ENCODE measurements at places on chromosomes 6 and 20.

GRCh38 chr20:36687850-36688249 is 41.9 kb upstream of the SLA2 start:
- no peak for DNase-seq

DNA sequence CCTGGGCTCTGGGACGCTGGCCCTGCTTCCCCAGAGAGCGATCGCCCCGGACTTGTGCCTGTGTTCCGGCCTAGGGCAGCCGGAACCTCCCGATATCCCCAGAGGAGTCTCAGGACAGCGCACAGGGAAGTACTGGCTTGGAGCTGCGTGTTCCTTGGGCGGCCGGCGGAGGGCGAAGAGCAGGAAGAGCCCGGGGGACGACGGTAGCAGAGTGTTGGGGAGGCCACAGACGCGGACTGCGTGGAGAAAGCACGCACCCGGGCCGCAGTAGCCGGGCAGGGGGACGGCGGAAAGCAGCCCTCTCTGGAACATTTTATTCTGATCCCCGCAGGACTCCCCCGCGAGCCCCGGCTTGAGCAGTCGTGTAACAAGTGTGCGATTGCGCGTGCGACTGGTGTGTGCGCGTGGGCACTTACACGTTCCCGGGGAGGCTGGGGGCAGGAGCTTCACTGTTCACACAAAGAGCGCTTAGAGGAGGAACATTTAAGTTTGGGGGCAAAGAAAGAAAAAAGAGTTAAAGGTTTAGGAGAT is 36.1 kb downstream of the NCR2 start:
- DNase-seq: no peak

DNA sequence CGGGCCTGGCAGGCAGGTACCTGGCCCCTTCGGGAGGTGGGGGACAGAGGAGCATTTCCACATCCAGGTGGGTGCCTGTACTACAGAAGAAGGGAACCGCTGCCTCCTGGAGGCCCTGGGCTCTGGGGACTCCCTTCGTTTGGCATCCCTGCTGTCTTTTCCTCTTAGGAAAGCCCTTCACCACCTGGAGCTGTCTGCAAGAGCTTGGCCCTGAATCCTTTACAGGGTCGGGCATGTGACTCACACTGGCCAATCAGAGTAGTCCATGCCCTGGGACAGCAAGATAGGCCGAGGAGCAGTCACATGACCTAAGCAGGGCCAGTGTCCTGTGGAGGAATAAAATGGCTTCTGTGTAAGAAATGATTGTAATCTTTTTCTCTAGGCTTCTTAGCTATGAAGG is 224.9 kb downstream of the ANKRD60 start:
- no peak for DNase-seq

GRCh38 chr6:162580619-162581018 is 146.9 kb downstream of the PRKN start:
- no peak for DNase-seq

- DNase-seq: no peak
Measured at GRCh38 chr6:147003186-147003585, 201.0 kb upstream of the STXBP5 start.

- DNase-seq: no peak
Measured at GRCh38 chr20:53910351-53911002, 159.9 kb downstream of the BCAS1 start.

DNA sequence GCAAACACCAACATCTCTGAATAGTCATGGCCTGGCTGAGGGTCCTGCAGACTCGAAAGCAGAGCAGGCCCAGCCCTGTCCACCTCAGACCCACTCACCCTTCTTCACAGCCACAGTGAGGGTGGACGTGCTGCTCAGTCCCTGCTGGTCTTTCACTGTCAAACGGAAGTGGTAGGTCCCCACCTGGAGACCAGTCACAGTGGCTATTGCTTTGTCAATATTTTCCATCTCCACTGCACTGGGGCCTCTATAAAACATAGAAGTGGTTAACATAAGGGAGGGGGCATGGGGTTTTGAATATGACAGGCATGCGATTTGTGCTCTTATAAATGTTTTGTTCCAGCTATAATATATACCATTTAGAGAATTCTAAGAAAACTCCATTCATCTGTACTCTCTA is 73.9 kb downstream of the ALDH5A1 start:
- DNase-seq: no peak
